Thymus (tissue), 14 donors: ENCODE measurements at places on chromosomes 7 and 10.

DNA sequence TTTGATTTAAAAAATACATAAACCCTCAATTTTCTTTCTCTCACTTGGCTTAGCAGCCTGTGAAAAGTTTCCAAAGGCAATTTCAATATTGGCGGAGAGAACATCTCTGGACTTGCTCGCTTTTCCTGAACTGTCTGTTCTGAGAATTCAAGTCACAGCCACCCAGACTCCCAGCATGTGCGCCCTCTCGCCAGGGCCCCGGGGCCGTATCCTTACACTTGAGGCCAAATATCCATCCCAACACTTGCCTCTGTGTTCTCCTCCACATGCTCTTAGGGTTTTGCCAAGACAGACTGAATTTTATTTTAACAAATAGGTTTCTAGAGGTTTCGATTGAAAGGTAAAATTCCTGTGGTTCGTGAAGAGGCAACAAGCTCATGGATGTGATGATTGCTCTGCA is 111.5 kb upstream of the GPR26 start:
- H3K27ac ChIP-seq: no peak overlapping the region
- DNase-seq: no peak
- H3K4me1 ChIP-seq: no peaks in the 10 kb centered on the region
- H3K36me3 ChIP-seq: no peaks in the 10 kb centered on the region

GRCh38 chr10:26064106-26064505 is 130.1 kb downstream of the MYO3A start:
- H3K4me3 ChIP-seq: no peak overlapping the region
- no peaks in the 10 kb centered on the region for H3K27me3 ChIP-seq
- H3K27ac ChIP-seq: no peak overlapping the region
- no peak for DNase-seq
- no peaks in the 10 kb centered on the region for H3K4me1 ChIP-seq

- no peaks in the 10 kb centered on the region for H3K27me3 ChIP-seq
- no peak overlapping the region for H3K4me3 ChIP-seq
- no peaks in the 10 kb centered on the region for H3K36me3 ChIP-seq
- no peak overlapping the region for H3K27ac ChIP-seq
- H3K4me1 ChIP-seq: no peaks in the 10 kb centered on the region
Measured at GRCh38 chr7:86768967-86769760, 125.5 kb downstream of the GRM3 start.

GRCh38 chr10:34649385-34649784 is 165.7 kb downstream of the PARD3 start:
- no peak overlapping the region for H3K27ac ChIP-seq
- DNase-seq: no peak
- H3K4me3 ChIP-seq: no peak overlapping the region
- H3K36me3 ChIP-seq: no peaks in the 10 kb centered on the region

GRCh38 chr7:106121189-106121810 is 9.2 kb upstream of the SYPL1 start:
- H3K27ac ChIP-seq: no peak overlapping the region
- DNase-seq: no peak
- no peak overlapping the region for H3K4me3 ChIP-seq
- no peaks in the 10 kb centered on the region for H3K27me3 ChIP-seq

GRCh38 chr10:33901166-33901565 is 566.7 kb upstream of the NRP1 start:
- no peaks in the 10 kb centered on the region for H3K36me3 ChIP-seq
- DNase-seq: no peak
- no peak overlapping the region for H3K4me3 ChIP-seq
- no peaks in the 10 kb centered on the region for H3K27me3 ChIP-seq

GRCh38 chr10:11013836-11014235 is 3.8 kb upstream of the CELF2 start:
- DNase-seq: no peak
- peaks cover 7% of the 10 kb centered on the region for H3K27me3 ChIP-seq
- H3K36me3 ChIP-seq: no peaks in the 10 kb centered on the region
- peak overlapping the region; percentile 28 for H3K27ac ChIP-seq
- no peak overlapping the region for H3K4me3 ChIP-seq
- H3K4me1 ChIP-seq: peaks cover 54% of the 10 kb centered on the region

- no peaks in the 10 kb centered on the region for H3K36me3 ChIP-seq
- H3K4me1 ChIP-seq: no peaks in the 10 kb centered on the region
- no peak overlapping the region for H3K4me3 ChIP-seq
- DNase-seq: no peak
Measured at GRCh38 chr10:10830293-10830986, 187.2 kb upstream of the CELF2 start.

DNA sequence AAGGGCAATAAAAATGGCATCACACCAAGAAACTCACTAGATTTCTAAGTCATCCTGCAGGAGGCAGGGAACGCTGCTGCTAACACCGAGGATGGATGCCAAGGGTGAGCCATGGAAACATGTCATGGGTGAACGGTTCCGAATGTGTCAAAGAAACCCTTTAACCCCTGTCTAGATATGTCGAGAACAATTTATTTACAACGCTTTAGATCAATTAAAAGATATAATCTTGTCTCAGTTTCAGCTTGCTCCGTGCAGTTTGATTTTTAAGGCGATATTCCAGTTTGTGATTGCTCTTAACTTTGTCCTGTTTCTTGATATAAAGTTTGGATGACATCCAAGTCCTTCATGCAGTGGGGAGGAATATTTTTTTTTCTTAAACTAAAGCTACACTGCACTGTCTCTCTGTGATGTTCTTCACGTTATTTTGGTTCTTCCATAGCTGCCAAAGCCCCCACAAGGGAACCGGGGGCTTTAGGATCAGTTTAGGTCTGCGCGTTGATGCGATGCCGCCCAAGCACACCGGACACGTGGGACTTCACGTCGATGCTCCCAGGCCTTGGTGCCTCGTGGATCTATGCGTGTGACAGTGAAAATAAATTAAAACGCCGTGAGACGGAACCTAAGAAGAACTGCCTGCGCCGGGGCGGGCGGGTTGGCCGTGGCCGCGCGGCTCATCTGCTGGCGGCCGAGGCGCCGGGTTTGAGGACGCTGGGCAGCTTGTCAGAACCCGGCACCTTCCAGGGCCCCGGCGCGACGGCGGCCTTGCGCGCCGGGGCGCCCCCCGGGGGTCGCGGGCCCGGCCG is 220.3 kb downstream of the PHTF2 start:
- peaks cover 12% of the 10 kb centered on the region for H3K4me1 ChIP-seq
- H3K36me3 ChIP-seq: no peaks in the 10 kb centered on the region
- peaks cover 12% of the 10 kb centered on the region for H3K27me3 ChIP-seq
- H3K27ac ChIP-seq: peak overlapping the region; percentile 36

GRCh38 chr7:92988941-92989545 is 128.7 kb downstream of the SAMD9 start:
- H3K36me3 ChIP-seq: no peaks in the 10 kb centered on the region
- H3K27me3 ChIP-seq: no peaks in the 10 kb centered on the region
- H3K27ac ChIP-seq: no peak overlapping the region
- no peak overlapping the region for H3K4me3 ChIP-seq

- H3K4me3 ChIP-seq: no peak overlapping the region
- no peak overlapping the region for H3K27ac ChIP-seq
- no peak for DNase-seq
- no peaks in the 10 kb centered on the region for H3K36me3 ChIP-seq
Measured at GRCh38 chr7:67478066-67478465, 481.4 kb downstream of the TYW1 start.

DNA sequence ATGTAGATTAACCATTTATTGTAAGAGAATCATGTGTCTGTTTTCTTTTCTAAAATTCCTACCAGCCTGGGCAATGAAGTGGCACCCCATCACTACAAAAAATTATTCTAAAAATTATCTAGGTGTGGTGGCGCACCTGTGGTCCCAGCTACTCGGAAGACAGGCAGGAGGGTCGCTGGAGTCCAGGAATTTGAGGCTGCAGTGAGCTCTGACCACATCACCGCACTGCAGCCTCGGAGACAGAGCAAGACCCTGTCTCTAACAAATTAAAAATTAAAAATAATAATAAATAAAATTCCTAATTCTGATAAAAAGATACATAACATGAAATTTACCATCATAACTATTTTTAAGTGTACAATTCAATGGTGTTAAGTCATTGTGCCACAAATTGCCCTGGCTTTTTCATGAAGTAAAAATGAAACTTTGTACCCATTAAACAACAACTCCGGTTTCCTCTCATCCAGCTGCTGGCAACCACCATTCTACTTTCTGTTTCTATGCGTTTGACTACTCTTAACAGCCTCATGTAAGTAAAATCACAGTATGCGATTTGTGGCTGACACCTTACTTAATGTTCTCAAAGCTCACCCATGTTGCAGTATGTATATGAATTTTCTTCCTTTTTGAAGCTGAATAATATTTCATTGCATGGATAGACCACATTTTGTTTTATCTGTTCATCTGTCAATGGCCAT is 20.6 kb upstream of the USP6NL start:
- peak; percentile 28 for DNase-seq
- no peak overlapping the region for H3K27ac ChIP-seq
- no peaks in the 10 kb centered on the region for H3K36me3 ChIP-seq
- no peaks in the 10 kb centered on the region for H3K4me1 ChIP-seq
- H3K4me3 ChIP-seq: no peak overlapping the region

GRCh38 chr7:1810521-1810920 is 140.4 kb downstream of the ELFN1 start:
- peaks cover 35% of the 10 kb centered on the region for H3K4me1 ChIP-seq
- no peaks in the 10 kb centered on the region for H3K27me3 ChIP-seq
- H3K36me3 ChIP-seq: peaks cover 12% of the 10 kb centered on the region
- DNase-seq: no peak
- peak overlapping the region; percentile 57 for H3K27ac ChIP-seq

DNA sequence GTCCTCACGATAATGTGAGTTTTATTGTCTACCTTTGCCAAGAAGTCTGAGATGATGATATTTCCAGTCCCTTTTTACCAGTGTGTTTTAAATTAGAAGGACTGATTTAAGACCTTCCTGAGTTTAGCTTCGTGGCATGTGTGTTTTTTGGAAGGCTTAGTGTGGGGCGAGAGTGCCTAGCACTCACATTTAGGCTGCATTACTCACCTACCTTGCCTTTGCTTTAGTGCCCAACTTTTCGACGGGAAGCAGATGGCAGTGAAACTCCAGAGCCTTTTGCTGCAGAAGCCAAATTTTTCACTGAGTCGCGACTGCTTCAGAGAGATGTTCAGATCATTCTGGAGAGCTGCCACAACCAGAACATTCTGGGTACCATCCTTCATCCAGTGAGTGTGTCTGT is 50.9 kb downstream of the SND1 start:
- no peaks in the 10 kb centered on the region for H3K27me3 ChIP-seq
- H3K4me3 ChIP-seq: no peak overlapping the region
- H3K36me3 ChIP-seq: peaks cover 83% of the 10 kb centered on the region
- DNase-seq: no peak
- H3K27ac ChIP-seq: no peak overlapping the region

DNA sequence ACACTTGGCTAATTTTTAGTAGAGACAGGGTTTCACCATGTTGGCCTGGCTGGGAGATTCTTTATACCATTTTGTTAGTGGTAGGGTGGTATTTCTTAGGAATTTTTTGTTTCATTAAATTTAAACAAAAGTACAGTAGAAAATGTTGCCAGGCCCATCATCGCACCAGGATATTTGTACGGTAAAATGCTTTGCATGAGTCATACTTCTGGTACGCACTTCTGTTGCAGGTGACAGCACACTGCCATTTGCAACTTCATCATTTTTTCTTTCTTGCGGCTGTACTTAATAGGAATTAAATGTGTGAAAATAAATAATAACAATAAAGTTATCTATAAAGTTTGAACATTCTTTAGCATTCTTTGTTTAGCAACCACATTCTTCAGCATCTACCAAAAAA is 195.6 kb downstream of the SKAP2 start:
- H3K36me3 ChIP-seq: no peaks in the 10 kb centered on the region
- H3K4me1 ChIP-seq: peaks cover 6% of the 10 kb centered on the region
- no peak for DNase-seq
- H3K4me3 ChIP-seq: no peak overlapping the region

DNA sequence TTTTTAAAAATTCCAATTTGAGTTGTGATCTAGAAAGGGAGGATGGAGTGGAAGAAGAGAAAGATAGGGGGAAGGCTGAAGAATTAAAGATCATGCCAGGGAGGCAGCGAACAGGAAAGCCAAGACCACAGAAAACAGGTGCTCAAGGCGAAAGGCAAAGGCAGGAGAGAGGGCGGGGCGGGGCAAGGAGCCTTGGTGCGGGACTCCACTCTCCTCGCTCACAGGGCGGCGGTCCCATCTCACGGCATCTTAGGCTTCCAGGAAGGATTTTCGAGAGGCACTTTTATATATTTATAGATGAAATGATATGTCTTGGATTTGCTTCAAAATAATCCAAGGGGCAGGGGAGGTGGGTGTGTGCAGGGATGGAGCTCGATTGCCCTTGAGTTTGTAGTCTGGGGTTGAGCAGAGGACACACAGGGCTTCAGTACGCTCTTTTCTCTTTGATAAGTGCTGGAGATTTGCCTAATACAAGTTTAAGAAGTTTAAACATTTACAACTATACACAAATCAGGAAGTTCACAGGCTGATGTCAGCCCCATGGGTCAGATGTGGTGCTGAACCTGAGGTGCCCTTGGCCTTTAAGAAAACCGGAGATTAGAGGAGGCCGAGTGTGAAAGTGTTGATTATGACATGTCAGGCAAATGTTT is 161.1 kb downstream of the PRKAG2 start:
- H3K36me3 ChIP-seq: no peaks in the 10 kb centered on the region
- no peak overlapping the region for H3K4me3 ChIP-seq
- DNase-seq: no peak
- H3K27ac ChIP-seq: no peak overlapping the region

GRCh38 chr7:153354071-153354470 is 594.5 kb downstream of the ACTR3B start:
- no peak overlapping the region for H3K27ac ChIP-seq
- H3K4me1 ChIP-seq: no peaks in the 10 kb centered on the region
- H3K27me3 ChIP-seq: no peaks in the 10 kb centered on the region

GRCh38 chr10:91006752-91007346 is 86.0 kb upstream of the ANKRD1 start:
- no peaks in the 10 kb centered on the region for H3K27me3 ChIP-seq
- H3K4me1 ChIP-seq: peaks cover 47% of the 10 kb centered on the region
- H3K4me3 ChIP-seq: no peak overlapping the region
- H3K36me3 ChIP-seq: no peaks in the 10 kb centered on the region
- peak overlapping the region; percentile 72 for H3K27ac ChIP-seq

DNA sequence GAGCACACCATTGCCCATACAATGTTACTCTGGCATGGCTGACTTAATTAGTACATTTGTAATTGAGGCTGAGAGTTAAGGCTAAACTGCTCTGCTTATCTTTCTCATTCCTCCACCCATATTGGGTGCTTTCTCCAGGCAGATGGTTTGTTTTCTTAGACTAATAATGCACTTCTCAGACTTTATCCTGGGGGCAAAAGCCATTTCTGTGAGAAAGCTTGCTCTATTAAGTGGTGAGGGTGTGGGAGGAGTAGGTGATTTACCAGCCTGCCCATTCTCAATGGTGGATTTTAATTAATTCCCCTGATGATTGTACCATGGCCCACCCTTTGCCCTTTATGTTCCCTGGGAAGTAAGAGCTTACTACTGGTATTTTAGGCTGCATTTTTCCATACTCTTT is 174.8 kb downstream of the FOXP2 start:
- no peaks in the 10 kb centered on the region for H3K27me3 ChIP-seq
- no peak overlapping the region for H3K27ac ChIP-seq
- no peak overlapping the region for H3K4me3 ChIP-seq
- H3K4me1 ChIP-seq: no peaks in the 10 kb centered on the region
